ENCODE measurements at places on chromosomes 13 and 19.

DNA sequence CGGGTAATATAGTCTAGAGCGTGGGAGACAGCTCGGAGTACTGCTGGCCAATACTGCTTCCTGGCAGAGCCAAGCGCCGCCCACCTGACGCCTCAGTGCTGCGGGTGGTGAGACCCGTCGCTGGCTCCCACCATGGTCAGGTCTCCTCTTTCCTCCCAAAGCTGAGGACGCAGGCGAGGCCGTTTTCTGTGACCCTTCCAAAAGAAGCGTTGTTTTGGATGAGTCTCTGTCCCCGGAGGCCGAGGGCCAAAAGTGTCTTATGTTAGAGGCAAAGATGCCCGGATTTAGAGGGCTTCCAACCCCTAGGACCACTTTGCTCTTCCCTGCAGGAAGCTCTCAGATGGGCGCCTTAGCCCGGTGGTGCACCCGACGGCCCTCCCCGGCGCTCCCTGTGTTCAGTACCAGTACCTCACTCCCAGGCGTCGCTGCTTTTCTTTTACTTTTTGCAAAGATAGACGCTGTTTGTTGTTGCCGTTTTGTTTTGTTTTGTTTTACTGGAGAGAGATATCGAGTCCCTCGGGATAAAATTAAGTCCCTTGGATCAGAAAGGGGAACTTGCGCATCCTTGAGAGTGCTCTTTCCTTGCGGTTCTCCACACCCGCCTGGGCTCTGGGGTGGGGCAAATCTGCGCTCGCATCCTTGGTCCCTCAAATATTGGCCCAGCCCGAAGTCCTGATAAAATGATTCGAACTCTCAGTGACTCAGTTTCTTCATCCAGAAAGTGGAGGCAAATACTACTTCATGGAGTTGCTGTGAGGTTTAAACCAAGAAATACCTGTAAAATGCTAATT, 7.0 kb downstream of the PDX1 start:
- H3K27ac ChIP-seq: no peak overlapping the region
- no peaks in the 10 kb centered on the region for H3K36me3 ChIP-seq
- no peak overlapping the region for H3K4me3 ChIP-seq
- peaks cover 3% of the 10 kb centered on the region for H3K4me1 ChIP-seq

DNA sequence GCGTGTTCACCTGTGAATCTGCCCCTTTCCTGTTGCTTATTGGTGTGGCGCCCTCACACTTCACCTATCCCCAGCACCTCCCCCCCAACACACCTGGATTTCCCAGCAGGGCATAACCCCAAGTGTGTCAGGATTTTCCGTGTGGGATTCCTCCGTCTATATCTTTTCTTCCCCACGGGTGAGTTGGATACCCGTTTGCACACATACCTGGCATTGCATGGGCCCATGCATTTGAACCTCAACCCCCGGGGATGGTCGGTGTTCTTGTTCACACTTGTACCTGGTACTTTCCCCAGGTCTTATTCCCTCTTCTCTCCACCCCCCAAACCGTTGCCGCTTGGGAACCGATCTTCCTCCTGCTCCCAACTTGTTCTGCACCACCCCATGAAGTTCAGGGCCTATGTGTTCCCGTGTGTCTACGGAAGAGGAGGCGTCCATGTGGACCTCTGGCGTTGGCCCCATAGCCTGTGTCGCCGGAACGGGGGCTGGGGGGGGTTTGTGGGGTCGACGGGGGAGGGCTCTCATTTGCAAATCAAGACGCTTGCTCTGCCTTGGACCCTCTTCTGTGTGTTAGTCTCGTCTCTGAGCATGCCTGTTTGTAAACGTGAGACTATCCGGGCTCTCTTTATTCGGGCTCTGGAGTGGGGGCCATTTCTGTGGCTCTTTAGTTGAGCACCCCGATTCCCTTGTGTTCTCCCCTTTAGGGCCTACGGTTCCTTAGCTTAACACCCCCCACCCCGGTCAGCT, 1.7 kb downstream of the PRR12 start:
- DNase-seq: no peak
- peak overlapping the region; percentile 70 for H3K27ac ChIP-seq
- H3K4me3 ChIP-seq: peak overlapping the region; percentile 87
- peaks cover 26% of the 10 kb centered on the region for H3K4me1 ChIP-seq

- no peak overlapping the region for H3K4me3 ChIP-seq
- no peak for DNase-seq
- no peaks in the 10 kb centered on the region for H3K4me1 ChIP-seq
- no peak overlapping the region for H3K27ac ChIP-seq
- H3K36me3 ChIP-seq: no peaks in the 10 kb centered on the region
Measured at GRCh38 chr13:75446874-75447273, 35.1 kb downstream of the TBC1D4 start.

GRCh38 chr13:65034266-65034665, 2195.9 kb downstream of the PCDH9 start:
- no peak for DNase-seq
- no peak overlapping the region for H3K4me3 ChIP-seq
- H3K27me3 ChIP-seq: no peaks in the 10 kb centered on the region
- no peaks in the 10 kb centered on the region for H3K4me1 ChIP-seq
- no peak overlapping the region for H3K27ac ChIP-seq
- H3K36me3 ChIP-seq: no peaks in the 10 kb centered on the region

DNA sequence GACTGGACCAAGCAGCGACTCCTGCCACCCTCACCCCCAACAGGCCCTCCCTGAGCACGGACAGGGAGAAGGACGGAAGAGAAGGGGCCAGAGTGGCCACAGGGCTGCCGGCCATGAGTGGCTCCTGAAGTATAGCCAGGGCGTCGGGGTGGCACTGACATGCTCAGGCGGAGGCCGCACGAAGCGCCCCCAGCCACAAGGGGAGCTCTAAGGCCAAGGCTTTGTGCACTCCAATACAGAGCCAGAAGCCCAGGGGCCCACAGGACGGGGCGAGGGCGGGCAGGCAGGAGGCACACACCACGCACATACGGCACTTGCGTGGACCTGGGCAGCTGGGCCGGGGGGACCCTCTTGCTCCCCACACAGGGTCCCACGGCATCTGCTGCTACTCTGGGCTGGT, 52.0 kb downstream of the KLF2 start:
- H3K27ac ChIP-seq: no peak overlapping the region
- peaks cover 5% of the 10 kb centered on the region for H3K36me3 ChIP-seq
- no peaks in the 10 kb centered on the region for H3K27me3 ChIP-seq
- no peak for DNase-seq

DNA sequence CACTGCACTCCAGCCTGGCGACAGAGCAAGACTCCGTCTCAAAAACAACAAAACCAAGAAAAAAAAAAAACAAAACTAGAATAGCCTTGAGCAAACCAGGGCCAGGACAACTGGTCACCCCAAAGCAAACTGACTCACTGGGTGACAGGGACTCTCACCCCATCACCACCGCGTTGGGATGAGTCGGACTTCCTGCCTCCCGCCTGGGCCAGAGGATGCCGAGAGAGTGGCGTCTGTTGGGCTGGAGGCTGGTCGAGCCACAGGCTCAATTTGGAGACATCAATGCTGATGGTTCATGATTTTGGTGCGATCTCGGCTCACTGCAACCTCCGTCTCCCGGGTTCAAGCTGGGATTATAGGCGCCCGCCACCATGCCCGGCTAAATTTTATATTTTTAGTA, 11.6 kb downstream of the TMPRSS9 start:
- H3K4me1 ChIP-seq: no peaks in the 10 kb centered on the region
- no peaks in the 10 kb centered on the region for H3K27me3 ChIP-seq
- no peak overlapping the region for H3K27ac ChIP-seq
- no peak for DNase-seq
- no peak overlapping the region for H3K4me3 ChIP-seq

DNA sequence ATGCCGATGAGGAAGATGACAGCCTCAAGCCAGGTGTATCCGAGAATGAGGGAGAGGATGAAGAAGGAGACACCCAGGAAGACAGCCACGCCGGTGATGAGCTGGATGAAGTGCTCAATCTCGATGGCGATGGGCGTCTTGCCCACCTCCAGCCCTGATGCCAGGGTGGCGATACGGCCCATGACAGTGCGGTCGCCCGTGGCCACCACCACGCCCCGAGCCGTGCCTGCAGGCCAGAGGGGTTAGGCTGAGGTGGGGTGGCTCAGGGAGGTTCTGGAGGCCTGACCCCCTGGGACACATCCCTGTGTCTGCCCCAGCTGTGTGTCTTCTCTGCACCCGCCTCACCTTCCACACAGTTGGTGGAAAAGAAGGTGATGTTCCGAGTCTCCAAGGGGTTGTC, 9.1 kb downstream of the ATP1A3 start:
- no peak overlapping the region for H3K27ac ChIP-seq
- H3K4me3 ChIP-seq: no peak overlapping the region
- H3K36me3 ChIP-seq: no peaks in the 10 kb centered on the region
- DNase-seq: no peak
- H3K27me3 ChIP-seq: no peaks in the 10 kb centered on the region

GRCh38 chr13:35858665-35859064, 272.5 kb downstream of the DCLK1 start:
- H3K4me1 ChIP-seq: no peaks in the 10 kb centered on the region
- H3K4me3 ChIP-seq: no peak overlapping the region
- no peaks in the 10 kb centered on the region for H3K36me3 ChIP-seq
- H3K27me3 ChIP-seq: no peaks in the 10 kb centered on the region

Measured in CD8-positive, alpha-beta memory T cell (primary cell).